ENCODE measurements at places on chromosomes 13 and 19. TPM values are rescaled to one million over a fixed set of nuclear protein-coding genes. Genes with fewer than 3 reads are reported as not detected.
A peak's percentile ranks its signal among the peaks of the same experiment; 100 is the strongest.

The WDR87 gene
- not detected for total RNA-seq

The ADAMTSL5 gene
- total RNA-seq, result 5.4 TPM

- DNase-seq, result no peak
Measured at GRCh38 chr19:2294687-2295335, 12.8 kb upstream of the PEAK3 start.

DNA sequence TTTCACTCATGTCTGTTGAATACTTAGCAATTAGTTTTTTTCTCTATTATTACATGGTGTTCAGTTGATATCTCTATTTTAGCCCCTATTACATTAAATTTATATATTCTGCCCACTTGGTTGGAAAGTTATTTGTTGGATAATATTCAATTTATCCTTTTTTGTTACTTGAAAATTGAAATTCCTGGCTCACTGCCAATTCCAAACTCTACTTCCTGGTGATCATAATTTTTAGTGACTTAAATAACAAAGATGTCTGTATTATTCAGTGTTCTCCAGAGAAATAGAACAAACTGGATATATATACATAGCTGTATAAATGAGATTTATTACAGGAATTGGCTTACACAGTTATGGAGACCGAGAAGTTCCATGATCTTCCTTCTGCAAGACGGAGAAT is 93.6 kb downstream of the GPC5 start:
- no peak for DNase-seq

GRCh38 chr19:32464279-32464678 is 58.7 kb downstream of the DPY19L3 start:
- DNase-seq, result no peak

GRCh38 chr13:99356262-99357091 is 49.3 kb upstream of the GPR183 start:
- peak; percentile 94 for DNase-seq

GRCh38 chr13:64688893-64689677 is 2541.1 kb downstream of the PCDH9 start:
- DNase-seq, result no peak

DNA sequence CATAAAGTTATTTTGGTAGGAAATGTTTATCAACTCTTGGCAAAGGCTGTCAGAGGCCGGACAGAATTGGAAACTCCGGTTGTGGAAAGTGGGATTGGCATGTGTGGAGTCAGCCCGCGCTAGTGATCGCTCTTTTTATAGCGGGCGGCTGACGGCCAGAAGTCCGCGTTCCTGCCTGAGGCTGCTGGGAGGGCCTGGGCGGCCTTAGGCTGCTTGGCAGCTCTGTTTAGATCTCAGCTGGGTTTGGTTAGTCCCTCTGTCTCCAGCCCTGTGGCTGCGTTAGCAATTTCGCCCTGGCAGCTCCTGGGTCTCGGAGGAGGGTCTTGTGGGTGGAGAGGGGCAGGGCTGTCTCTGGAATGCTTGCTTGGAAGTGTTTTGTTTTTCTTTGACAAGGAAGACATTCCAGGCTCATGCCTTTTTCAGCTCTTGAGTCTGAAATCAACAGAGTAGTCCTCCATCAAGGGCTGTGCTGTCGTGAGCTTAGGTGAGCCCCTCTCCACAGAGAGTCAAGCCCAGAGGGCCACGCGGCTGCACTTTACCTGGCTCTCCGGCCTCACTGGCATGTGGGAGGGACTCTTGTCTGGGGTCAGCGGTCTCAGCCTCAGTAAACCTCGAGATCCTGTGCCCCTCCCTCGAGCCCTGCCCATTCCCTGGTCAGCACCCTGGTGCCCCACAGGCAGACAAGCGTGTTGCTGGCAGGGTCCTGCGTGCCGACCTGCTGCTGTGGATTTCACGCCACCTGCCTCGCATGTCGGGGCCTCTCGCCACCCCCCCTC is 22.5 kb downstream of the DOT1L start:
- DNase-seq, result no peak

- DNase-seq, result no peak
Measured at GRCh38 chr19:16397791-16398529, 73.3 kb downstream of the KLF2 start.

DNA sequence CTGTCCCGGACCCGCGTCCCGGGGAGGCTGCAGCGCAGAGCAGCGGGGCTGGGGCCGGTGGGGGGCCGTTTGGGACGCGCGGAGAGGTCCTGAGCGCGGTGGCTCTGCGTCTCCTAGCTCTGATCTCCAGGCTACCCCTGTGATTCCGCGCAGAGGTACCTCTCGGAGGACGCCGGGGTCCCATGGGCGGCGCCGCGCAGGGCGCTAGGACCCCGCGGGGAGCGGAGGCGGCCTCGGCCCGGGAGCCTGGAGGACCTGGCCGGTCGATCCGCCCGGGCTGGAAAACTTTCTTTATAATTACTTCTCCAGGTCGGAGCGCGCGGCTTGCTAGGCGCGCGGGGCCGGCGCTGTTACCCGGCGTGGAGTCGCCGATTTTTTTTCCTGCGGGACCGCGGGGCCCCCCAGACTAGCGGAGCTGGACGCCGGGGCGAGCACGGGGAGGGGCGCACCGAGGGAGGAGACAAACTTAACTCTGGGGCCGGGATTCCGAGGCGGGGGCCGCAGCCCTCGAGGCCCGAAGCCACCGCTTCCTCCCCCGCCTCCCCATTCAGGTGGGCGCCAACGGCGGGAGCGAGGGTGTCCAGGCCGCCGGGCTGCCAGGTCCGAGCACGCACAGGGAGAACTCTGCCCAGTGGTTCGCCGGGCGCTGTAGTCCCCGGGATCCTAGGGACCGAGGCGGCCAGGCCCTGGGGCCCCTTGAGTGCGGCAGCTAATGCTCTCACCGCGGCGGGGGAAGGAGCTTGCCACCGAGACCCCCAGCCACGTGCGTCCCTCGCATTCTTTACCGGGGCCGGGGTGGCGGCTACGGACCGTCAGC is 848 bp upstream of the CEBPA start:
- DNase-seq, result peak; percentile 64
